ENCODE measurements at places on chromosomes 7 and 10. TPM values are rescaled to one million over a fixed set of nuclear protein-coding genes. Genes with fewer than 3 reads are reported as not detected.

DNA sequence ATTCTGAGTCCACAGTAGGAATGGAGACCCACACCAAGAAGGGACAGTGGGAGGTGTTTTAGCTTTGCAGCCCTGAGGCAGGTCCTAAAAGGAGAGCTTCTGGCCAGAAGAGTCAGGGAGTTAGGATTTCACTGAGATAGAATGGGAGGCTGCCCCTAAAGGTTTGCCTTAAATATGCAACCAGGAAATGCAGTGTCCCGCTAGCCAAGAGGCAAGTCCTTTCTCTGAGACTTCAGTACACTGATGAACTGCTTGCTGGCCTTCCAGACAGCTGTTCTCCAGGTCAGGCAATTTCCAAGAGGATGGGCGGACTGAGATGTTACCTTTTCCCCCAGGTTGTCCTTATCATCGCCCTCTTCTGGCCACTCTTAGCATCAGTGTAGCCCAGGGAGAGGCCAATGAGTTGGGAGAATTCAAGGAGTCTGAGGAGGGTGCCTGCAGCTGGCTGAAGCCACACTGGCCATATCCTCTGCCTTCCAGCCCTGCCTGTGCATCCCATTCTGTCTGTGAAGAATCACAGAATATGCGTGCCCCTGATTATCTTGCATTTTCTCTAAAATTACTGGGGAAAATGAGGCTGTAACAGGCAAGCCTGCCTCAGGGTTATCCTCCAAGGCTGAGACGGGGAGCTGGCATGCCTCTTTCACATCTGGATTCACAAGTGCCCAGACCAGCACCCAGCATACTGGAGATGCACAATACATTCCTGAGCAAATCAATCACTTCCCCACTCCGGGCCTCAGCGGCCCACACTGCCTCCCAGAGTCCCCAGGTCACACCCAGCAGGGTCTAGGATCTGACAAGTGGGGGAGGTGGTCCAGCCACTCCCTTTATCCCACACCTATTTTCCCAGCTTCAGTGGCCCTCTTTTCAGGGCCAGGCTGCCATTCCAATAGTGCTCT lies 2.4 kb downstream of the TLL2 start:
- no peak for DNase-seq

Gene SLC16A9
- 8.0 TPM for total RNA-seq

Gene AFAP1L2
- 17.9 TPM for total RNA-seq

Gene GBX1
- total RNA-seq: not detected

GRCh38 chr10:113073549-113074189 lies 123.6 kb downstream of the TCF7L2 start:
- DNase-seq: peak; percentile 61

Gene LRRC27
- 15.1 TPM for total RNA-seq

DNA sequence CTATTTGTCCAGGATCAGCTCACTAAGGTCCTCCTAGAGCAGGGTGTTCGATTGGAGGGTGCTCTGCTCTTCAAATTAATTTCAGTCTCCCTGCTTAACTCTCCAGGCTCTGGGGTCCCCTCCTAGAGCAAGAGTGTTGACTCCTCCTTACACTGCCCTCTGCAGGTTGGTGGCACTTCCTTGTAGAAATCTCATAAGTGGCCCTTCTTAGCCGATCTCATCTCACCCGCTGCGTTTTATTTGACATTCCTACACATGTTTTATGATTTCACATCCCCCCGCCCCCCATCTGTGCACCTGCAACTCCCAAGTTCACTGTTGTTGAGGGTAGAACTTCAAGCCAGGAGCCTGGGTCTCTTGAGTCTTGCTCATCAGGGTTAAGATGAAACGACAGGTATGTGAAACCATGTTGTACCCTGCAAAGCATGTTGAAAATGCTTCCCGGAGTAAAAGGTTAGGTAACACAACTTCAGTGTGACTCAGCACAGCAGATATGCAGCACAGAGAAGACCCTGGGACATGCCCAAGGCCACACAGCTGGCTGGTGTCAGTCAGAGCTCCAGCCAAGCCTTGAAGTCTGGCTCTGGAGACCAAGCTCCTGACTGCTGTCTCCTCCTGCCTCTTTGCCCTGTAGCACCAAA lies 171.2 kb downstream of the PRKAG2 start:
- no peak for DNase-seq

- DNase-seq: no peak
Observed at GRCh38 chr10:3119796-3120459, 52.6 kb downstream of the PFKP start.

DNA sequence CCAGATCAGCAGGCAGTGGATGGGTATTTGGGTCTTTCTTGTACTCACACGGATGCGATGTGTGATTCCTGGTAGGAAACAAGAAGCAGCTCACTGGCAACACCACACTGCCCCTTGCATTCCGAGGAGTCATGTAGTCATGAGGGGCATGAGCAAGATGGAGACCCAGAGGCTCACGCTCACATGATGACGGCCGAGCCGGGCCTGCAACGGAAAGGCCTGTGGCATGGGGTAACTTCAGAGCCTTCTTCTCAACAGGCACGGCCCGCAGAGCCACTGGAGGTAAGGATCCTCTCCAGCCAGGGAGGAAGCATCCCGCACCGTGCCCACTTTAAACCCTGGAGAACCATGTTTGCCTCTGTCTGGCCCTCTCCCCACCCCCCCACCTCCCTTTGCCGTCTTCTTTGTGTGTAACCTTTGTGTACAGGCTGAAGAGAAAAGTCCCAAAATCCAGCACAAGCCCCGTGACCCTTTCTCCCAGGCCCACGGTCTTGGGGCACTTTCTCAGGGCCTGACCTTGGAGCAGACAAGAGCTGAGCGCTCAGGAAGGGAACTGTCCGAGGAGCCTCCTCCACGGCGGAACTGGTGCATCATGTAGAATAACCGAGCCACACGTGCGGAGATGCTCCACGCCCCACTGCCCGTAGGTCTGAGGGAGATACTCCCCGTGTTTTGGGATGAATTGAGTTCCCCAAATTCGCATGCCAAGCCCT lies 516.4 kb downstream of the DNAJB6 start:
- no peak for DNase-seq

Gene IMPDH1
- total RNA-seq: 40.2 TPM

DNA sequence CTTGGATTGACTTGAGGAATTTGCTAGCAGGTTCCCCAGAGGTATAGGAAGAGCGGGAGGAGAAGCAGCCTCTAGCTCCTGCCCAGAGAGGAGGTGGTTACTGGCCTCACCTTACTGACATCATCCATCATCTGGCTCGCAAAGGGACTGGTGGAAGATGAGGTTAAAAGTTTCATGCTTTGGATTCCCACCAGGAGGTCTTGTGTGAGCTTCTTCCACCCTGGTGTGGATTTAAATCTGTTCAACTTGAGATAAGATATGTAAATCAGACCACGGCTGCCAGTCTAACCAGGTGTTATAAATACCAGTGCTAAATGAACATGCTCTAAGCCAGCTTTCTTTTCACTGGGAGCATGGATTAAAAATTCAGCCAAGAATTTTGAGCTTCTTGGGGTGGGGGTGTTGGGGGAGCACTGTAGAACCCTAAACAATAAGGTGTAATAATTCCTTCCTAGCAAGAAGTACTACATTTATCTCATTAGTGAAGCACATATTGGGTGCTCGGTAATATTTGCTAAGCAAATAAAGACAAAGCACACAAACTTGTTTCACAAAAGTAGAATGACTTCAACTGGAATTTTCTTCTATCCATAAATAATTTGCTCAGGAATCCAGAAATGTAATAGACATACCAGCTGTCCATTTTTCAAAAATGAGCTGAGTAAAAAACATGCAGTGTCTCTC lies 7.8 kb downstream of the PROSER2 start:
- DNase-seq: no peak

Gene ARHGAP21
- 90.7 TPM for total RNA-seq

Gene OR13A1
- 1.4 TPM for total RNA-seq

GRCh38 chr7:100171087-100171681 lies 2.8 kb upstream of the GAL3ST4 start:
- DNase-seq: peak; percentile 44

- DNase-seq: no peak
Observed at GRCh38 chr7:105718511-105718925, 137.2 kb upstream of the EFCAB10 start.

GRCh38 chr7:44258423-44258760 lies 57.6 kb downstream of the YKT6 start:
- no peak for DNase-seq

DNA sequence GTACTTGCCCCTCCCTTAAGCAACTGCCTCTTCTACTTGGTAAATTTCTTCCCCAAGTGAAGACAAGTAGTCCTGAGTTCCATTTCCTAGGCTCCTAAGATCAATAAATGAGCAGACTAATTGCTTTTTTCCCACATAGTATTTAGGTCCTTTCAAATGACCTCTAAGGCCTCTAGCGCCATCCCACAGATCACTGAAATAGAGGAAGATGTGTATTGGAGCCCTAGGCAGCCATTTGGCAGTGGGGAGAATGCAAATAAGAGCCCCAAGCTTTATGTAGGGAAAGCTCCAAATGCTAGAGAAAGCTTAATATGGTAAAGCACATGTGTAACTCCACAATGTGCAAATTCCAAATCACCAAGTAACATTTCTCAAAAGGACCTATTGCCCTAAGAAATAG lies 316.5 kb upstream of the PHF14 start:
- DNase-seq: no peak

Gene AKR1C1
- 31.4 TPM for total RNA-seq

DNA sequence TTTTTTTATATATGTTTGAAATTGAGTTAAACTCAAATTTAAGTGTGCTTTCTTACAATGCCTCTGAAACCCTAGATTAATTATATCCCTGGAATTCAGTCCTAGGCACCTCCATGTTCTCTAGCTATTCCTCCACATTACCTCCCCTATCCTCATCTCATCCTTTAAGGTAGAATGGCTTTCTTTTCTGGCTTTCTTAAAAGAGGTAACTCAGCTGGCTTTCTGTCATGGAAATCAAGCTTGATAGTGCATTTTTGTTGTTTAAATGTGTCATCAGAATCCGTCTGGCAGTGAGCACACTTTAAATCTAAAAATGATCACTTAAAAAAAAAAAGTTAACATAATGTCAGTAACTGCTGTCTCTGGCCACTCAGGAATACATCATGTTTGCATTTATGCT lies 42.2 kb downstream of the AHR start:
- no peak for DNase-seq

GRCh38 chr10:120646738-120647456 lies 189.9 kb downstream of the PLPP4 start:
- DNase-seq: no peak

DNA sequence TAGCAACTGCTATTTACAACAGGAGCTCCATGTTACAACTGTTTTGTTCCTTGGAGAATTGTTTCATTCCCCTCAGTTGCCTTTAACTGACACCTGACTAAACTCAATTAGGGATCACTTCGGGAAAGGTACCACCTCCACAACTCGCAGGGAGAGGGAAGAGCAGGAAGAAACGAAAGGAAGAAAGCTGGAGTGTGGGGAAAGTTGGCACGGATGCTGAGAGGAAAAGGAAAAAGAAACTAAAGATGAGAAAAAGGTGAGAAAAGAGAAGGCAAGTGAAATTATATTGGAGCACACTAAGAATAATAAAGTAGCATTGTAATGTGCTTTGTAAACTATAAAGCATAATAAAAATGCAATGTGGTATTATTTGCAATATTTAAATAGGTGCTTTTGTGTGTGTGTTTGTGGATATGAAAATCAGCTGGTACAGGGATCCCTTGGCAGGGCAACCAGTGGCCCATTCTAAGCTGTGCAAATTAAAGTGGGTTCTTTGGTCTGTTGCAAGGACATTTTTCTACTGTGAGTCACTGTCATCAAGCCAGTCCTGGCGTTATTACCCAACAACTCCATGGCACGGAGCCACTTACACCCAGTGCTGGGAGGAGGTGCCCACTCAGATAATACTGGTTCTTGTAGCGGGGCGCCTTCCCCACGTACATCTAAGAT lies 45.9 kb downstream of the HIPK2 start:
- DNase-seq: peak; percentile 90

Gene TRIL
- total RNA-seq: 1.6 TPM

Gene MAGI2
- 25.3 TPM for total RNA-seq

Gene ANK3
- 86.0 TPM for total RNA-seq

Gene DOCK1
- 97.7 TPM for total RNA-seq

DNA sequence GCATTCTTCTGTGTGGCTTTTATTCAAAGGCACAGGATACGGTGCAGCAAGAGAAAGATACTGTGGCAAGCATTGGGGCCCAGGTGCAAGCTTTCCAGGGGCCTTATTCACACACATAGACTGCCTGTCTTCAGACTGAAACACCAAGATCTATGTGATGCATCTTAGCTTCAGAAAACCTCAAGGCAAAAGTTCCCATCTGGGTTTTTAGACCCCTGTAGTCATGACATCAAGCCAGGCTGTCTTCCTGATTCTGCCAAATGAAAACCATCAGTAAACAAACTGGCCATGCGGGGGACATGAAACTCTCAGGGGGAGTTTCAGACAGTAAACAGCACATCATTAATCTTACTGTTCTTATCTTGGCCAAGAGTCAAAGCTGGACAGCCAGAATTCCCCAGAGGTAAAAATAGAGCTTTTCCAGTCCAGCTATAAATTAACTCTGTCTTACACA lies 9.8 kb downstream of the AGBL3 start:
- no peak for DNase-seq

Gene ZNF92
- 11.3 TPM for total RNA-seq

DNA sequence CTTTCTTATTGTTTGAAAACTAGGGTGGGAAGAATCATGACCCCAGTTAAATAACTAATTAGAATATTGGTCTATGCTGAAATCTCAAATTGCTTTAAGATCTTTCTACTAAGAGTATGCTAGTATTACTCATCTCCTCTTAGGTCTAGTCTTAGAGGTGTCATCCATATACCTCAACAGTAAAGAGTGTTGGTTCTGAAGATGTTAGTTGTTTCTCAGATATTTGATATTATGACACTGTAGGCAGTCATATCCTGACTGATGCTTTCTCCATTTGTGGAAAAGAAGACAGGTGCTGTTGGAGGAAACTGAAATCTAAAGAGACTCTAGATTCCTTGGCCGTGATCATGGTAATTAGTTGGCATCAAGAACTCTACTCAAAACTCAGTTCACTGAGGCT lies 21.2 kb downstream of the BPGM start:
- no peak for DNase-seq

Gene GDF10
- 1.5 TPM for total RNA-seq

DNA sequence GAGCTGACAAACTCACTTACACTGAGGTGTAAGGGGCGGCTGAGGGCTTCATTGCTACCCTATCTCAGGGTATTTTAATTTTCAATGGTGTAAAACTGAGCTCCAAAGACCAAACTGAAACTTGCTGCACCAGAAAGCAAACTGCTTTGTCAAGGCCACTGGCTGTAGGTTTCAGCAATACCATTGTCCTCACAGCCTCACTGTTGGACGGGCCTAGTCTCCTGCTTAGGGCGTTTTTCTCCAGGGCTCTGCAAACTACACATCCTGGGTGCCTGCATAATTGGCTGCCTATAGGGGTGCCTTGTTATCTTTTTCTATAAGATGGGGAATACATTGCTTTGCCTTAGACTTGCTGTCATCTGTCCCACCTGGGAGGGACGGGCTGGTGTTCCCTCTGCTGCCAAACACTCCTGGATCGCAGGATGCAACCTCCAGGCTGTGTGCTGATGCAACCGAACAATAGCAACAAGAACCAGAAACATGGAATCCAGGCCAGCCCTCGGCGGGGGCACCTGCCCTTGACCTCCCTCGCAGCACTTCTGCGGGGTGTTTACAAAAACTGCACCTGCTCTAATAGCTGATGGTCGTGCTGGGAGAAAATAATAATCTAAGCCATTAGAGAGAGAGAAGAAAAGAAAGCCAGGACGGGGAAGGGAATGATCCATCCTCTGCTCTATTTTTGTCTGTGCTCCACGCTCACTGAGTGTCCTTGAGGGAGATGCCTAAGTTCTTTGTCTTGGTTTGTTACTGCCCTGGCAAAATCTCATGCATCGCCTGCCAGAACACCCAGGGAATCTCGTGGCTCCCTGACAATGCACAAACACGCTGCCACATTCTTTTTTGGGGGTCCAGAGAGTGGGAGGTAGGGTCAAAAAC lies 104.5 kb downstream of the GALNT17 start:
- DNase-seq: no peak

- DNase-seq: no peak
Observed at GRCh38 chr10:32943395-32943794, 14.6 kb downstream of the ITGB1 start.

All from ureter (tissue), 1 donor.